ENCODE measurements at places on chromosomes 1 and 21.

DNA sequence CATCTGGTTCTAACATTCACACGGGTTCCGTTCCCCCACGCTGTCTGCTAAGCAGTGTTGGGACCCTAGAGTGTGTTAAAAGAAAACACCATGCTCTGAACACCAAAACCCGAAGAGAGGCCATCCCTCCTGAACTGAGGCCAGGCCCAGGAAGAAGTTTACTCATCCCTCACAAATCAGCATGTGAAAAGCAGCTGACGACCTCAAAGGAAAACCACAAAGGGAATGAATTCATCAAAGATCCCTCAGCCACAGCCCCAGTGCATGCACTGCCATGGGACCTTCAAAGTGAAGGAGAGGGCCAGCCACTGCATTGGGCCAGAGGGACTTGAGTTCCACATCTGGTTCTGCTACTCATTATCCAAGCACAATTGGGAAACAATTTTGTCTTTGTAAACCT, 7.0 kb upstream of the PSEN2 start:
- no peak for DNase-seq

DNA sequence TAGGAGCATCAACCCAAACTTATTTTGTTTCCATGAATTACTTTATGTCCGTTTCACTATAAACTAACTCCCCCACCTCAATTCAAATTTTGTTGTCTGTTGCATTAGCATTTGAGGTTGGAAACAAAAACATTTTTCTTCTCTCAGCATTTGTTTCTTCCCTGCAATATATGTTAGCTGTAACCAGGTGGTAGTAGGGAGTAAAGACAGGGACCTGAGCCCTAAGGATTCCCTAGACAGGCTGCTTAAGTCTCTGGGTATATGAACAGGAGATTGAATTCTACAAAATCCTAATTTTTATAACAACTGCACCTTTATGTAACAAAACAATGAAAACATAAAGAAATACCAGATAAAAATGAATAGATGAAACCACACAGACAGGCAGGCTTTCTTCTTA, 242.6 kb downstream of the PAPPA2 start:
- DNase-seq, result no peak

DNA sequence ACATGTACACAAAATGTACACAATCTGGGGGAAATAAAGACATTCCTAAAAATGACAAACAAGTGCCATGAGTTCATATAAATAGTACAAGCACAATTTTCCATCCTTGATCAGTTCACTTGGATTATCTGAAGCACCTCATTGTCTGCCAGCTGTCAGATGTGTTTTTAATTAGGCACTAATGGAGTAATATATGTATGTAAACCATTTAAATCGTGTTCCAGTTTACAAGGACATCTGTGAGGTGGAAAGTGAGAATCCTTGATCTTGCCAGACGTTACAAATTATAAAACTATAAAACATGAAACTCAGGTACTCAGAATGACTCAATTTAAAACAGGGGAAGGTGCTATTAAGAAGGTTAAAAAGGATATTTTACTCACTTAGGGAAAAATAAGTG, 1312.2 kb downstream of the PLA2G4A start:
- no peak for DNase-seq

- DNase-seq, result no peak
Observed at GRCh38 chr1:192104852-192105251, 53.4 kb upstream of the RGS18 start.

DNA sequence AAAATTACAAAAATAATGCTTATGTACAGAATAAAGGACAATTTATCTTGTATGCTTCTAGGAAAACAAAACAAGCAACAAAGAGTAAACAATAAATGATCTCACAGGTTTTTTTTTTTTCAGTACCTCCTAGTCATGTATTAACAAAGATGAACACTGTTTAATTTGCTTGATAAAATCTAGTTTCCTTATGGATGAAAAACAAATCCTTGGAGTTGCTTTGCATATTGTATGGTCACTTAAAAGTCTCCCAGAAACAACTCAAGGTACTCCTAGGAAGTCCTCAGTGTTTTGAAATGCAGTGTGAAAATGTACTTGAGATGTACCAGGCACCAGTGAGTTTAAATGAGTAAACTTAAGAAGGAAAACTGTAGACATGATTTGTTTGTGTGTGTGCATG, 686.0 kb upstream of the BRINP3 start:
- DNase-seq, result no peak

DNA sequence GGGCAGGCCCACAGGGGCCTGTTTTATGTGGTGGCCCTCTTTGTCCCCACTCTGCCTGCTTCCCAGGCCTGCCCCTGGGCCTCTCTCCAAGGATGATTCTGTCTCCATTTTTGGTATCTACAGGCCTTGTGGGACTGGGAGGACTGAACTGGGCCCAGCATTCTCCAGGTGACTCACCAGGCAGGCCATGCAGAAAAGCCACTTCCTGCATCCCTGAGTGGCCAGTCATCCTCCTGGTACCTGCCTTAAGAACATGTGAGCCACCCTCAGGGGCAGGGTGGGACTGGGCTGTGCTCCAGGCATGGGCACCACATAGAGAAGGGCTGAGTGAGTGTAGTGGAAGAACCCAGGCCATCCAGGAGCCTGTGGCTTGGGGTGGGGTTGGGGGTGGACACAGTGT, 20.0 kb upstream of the BCAR3 start:
- no peak for DNase-seq

GRCh38 chr1:173427146-173428054, 49.7 kb upstream of the PRDX6 start:
- DNase-seq, result no peak

DNA sequence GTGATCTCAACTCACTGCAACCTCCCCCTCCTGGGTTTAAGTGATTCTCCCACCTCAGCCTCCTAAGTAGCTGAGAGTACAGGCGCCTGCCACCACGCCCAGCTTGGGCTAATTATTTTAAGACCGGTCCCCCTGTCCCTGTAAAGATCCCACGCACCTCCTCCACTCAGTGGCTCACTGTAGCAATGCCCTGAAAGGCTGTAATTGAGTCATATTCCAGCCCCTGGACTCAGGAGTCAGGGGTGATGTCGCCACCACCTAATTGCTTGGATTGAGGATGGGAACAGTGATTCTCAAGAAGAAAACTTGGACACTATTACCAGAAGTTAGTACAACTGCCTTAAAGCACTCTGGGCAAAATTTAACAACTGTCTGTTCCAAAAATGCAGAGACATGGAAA, 3.1 kb upstream of the EDARADD start:
- no peak for DNase-seq

- DNase-seq, result no peak
Observed at GRCh38 chr21:16002874-16003466, 273.2 kb downstream of the USP25 start.

- no peak for DNase-seq
Observed at GRCh38 chr1:229432905-229433304, 989 bp downstream of the ACTA1 start.

- DNase-seq, result peak; percentile 5
Observed at GRCh38 chr1:68049941-68050878, at the start of gene DIRAS3. Gene DIRAS3 (minus strand): TSS chr1:68050627. CDS start chr1:68047297, 3,330 bp downstream.

DNA sequence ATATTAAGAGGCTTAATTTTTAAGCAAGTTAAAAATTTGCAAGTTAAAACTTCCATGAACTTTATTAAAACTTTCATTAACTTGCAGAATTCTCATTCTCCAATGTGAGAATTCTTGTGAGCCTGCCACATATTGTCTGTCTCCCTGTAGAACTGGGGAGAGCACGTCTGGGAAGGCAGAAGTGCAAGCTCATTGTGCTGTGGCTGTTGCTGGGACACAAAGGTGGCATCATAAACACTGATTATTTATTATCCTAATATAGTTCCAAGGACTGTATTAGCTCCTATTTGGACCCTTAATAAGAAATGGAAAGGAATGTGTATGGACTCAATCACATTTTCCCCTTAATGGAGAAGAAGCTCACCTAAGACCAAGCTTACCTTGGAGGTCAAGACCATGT, 68.7 kb upstream of the MROH9 start:
- no peak for DNase-seq

GRCh38 chr1:155537193-155537592, 25.4 kb downstream of the ASH1L start:
- no peak for DNase-seq

GRCh38 chr21:18157406-18157805, 87.2 kb upstream of the CHODL start:
- DNase-seq, result no peak

DNA sequence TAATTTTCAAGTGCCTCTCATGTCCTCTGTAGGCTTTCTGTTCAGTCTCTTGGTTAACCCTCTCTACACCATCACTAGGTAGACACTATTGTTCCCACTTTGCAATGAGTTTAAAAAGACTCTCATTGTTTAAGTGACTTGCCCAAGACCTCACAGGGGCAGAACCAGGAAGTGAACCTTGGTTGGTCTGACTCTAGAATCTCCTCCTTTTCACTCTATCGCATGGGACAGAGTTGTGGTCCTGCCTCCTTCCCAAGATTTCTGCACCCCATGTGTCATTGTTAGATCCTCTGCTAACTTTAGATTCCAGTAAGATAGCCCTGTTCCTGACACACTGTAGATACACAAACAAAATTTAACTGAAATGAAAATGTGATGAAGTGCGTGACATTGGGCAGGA, 481.7 kb upstream of the USP24 start:
- no peak for DNase-seq

GRCh38 chr1:20634065-20634593, 871 bp downstream of the PINK1 start:
- no peak for DNase-seq

- DNase-seq, result no peak
Observed at GRCh38 chr1:216306830-216307229, 116.4 kb downstream of the USH2A start.
